ENCODE measurements at places on chromosomes 2 and 18.

DNA sequence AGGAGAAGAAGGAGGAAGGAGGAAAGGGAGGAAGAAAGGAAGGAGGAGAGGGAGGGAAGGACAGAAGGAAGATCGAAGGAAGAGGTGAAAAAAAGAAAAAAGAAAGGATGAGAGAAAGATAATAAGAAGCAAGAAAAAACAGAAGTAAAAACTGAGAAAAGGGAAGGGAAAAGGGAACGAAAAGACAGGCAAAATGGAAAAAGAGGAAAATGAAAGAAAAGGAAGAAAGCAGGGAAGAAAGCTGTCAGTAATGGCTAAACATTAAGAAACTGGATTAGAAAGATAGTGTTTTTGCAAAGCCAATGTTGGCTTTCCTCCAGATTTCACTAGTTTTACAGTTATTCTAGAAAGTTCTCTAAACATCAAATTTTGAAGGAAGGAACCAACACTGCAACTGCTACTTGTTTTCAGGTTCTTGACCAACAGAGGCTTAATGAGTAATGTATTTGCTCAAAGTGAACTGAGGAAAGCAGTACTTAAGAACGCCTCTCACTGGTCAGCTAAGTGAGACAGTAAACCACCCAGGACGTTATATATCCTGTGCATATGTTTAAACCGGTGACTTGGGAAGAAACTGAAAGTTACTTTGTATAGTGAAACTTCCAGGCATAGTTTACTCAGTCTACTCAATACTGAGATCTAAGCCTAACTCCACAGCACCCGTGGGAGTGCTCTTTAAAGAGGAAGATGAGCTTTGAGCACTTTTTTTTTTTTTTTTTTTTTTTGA is 286.2 kb upstream of the TRIB2 start:
- DNase-seq, result peak; percentile 10

DNA sequence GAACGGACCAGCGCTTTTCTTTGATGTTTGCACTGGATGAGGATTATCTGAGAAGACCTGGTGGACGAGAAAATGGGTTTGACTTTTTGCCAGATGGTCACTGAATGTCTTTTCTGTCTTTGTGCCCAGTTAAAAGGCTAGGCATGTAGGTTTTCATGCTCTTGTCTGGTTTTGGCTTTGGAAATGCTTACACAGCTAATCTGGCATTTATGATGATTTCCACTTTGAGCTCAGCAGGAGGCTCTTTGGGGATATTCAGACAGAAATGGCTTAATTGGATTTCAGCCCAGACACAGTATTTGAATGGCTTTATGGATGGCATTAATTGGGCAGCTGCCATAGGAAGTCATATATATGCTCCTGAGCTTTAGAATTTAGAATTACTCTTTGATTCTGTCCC is 59.6 kb downstream of the NCK2 start:
- DNase-seq, result peak; percentile 92

GRCh38 chr2:47558768-47559684 is 156.1 kb downstream of the MSH2 start:
- DNase-seq, result peak; percentile 35

GRCh38 chr2:99481941-99482340 is 7.9 kb downstream of the REV1 start:
- DNase-seq, result no peak

- no peak for DNase-seq
Observed at GRCh38 chr2:169007356-169007755, 23.8 kb downstream of the ABCB11 start.

DNA sequence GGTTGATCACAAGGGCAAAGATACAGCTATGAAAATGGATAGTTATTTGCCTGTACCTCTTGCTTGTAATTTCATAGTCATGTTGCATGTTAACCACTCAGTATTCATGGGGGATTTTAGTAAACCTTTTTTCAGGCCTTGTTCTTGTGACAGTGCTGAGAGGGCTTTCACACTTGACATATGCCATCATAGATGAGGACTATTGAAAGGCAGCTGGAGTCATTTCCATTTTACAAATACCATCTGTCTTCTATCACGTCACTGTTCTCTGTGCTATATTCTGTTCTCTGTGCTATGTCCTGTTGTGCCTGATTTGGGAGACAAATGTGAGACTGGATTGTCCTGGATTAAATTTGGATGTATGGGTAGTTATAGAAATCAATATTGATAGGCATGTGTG is 131.7 kb downstream of the LYPD6B start:
- no peak for DNase-seq

GRCh38 chr2:85935170-85935745 is 46.5 kb upstream of the ST3GAL5 start:
- DNase-seq, result no peak

- DNase-seq, result no peak
Observed at GRCh38 chr2:148730085-148730484, 85.5 kb downstream of the EPC2 start.

DNA sequence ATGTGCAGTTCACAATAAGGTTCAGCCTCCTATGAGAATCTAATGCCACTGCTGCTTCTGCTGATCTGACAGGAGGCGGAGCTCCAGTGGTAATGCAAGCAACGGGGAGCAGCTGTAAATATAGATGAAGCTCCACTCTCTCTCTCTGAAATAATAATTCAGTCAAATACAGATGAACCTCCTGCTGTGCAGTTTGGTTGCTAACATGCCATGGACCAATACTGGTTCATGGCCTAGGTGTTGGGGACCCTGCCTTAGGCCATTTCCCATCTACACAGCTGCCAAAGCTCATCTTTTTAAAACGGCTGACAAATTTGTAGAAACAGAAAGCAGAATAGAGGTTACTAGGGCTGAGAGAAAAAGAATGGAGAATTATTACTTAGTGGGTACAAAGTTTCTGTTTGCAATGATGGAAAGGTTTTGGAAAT is 10.7 kb upstream of the HNRNPA3 start:
- no peak for DNase-seq

- no peak for DNase-seq
Observed at GRCh38 chr2:236180076-236180816, 12.1 kb upstream of the GBX2 start.

DNA sequence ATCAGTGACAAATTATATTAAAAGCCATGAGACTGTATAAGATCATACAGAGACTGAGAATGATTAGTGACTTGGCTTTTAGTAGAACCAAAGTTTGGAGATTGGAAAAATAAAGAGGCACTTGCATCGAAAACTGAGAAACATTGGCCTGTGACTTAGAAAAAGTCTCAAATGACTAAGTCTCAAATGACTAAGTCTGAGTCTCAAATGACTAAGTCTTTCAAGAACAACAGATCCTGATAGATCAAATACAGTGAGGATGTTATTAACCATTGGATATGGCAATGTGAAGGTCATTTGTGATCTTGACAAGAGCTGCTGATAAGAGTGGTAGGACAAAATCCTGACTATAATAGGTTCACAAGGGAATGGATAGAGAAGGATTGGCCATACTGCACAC is 135.5 kb upstream of the FANCL start:
- no peak for DNase-seq

DNA sequence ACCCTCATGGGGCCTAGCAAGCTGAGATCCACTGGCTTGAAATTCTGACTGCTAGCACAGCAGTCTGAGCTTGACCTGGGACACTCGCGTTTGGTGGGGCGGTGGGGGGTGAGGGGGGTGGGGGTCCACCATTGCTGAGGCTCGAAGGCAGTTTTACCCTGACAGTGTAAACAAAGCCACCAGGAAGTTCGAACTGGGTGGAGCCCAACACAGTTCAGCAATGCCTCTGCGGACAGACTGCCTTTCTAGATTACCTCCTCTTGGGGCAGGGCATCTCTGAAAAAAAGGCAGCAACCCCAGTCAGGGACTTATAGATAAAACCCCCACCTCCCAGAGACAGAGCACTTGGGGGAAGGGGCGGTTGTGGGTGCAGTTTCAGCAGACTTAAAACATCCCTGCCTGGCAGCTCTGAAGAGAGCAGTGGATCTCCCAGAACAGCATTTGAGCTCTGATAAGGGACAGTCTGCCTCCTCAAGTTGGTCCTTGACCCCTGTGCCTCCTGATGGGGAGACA is 149.7 kb upstream of the TANK start:
- DNase-seq, result no peak

- DNase-seq, result no peak
Observed at GRCh38 chr2:112096098-112096497, 41.0 kb downstream of the TMEM87B start.

DNA sequence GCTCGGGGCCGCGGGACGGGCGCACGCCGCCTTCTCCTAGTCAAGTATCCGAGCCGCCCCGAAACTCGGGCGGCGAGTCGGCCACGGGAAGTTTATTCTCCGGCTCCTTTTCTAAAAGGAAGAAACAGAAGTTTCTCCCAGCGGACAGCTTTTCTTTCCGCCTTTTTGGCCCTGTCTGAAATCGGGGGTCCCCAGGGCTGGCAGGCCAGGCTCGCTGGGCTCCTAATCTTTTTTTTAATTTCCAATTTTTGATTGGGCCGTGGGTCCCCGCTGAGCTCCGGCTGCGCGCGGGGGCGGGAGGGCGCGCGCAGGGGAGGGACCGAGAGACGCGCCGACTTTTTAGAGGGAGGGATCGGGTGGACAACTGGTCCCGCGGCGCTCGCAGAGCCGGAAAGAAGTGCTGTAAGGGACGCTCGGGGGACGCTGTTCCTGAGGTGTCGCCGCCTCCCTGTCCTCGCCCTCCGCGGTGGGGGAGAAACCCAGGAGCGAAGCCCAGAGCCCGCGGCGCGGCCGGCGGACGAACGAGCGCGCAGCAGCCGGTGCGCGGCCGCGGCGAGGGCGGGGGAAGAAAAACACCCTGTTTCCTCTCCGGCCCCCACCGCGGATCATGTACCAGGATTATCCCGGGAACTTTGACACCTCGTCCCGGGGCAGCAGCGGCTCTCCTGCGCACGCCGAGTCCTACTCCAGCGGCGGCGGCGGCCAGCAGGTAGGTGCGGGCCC is 617 bp downstream of the FOSL2 start:
- DNase-seq, result peak; percentile 60

- peak; percentile 51 for DNase-seq
Observed at GRCh38 chr2:111685342-111685741, 198.7 kb downstream of the ANAPC1 start.

DNA sequence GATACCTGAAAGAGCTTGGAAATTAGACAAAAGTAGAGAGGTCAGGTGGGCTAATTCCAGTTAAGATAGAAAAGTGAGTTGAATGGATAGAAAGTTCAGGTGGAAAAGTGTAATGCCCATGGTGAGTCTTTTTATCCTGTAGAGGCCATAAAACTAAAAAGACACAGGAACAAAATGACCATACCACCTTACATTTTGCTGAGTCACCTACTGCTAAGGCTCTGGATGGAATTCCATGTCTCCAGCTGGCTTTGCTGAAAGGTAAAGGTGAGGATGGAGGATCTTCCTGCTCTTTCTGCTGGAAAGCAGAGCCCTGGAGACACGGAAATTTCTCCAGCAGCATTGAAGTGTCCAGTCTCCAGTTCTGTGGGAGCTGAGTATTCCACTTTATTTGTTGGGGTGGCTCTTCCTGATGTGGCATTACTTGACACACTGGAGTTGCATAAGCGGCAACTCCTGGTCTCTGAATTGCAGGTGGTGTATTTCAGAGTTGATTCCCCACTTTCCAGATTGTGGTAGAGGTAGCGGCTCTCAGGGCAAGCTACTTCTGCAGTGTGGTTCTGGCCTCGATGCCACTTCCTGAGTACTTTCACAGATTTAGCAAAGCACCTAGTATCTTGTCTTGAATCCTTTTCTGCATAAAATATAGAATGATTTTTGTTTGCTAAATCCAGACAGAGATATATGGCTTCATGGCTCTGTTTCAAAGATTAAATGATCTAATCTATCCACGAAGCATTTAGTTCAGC is 10.7 kb downstream of the IL1RL2 start:
- DNase-seq, result no peak

- DNase-seq, result no peak
Observed at GRCh38 chr18:58748899-58749595, 77.8 kb downstream of the MALT1 start.

GRCh38 chr2:16417726-16418125 is 247.9 kb downstream of the CYRIA start:
- no peak for DNase-seq

GRCh38 chr2:231139796-231140195 is 15.0 kb upstream of the HTR2B start:
- no peak for DNase-seq

- no peak for DNase-seq
Observed at GRCh38 chr2:14759082-14759481, 126.6 kb downstream of the LRATD1 start.

DNA sequence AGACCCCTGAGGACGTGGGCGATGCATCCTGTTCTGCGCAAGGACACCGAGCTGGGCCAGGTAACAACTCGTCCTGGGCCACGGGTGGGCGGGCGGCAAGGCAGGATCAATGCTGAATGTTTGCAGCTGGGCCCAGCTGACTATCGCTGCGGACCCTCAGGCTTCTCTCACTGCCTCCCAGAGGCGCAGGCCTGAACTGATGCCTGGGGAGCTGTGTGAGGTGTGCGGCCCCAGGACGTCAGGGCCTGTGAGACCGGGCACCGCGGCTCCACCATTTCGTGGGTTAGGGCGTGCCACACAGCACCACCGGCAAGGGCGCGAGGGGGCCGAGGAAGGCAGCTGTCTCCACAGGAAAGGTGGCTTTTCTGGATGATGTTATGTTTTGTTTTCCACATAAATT is 307.4 kb downstream of the NDUFA10 start:
- DNase-seq, result no peak

DNA sequence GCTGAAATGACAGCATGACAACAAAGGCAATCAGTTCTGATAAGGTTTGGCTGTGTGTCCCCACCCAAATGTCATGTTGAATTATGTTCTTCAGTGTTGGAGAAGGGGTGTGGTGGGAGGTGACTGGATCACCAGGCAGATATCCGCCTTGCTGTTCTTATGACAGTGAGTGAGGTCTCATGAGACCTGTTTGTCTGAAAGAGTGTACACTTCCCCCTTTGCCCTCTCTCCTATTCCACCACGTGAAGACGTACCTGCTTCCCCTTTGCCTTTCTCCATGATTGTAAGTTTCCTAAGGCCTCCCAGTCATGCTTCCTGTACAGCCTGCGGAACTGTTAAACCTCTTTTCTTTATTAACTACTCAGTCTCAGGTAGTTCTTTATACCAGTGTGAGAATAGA is 553.0 kb downstream of the DCDC2C start:
- DNase-seq, result no peak

- no peak for DNase-seq
Observed at GRCh38 chr18:79502782-79503181, 107.1 kb downstream of the NFATC1 start.

- DNase-seq, result peak; percentile 48
Observed at GRCh38 chr2:195535911-195536522, 121.0 kb upstream of the SLC39A10 start.

Measured in RPMI8226 (cell line).